ENCODE measurements at places on chromosomes 2 and 18. TPM values are rescaled to one million over a fixed set of nuclear protein-coding genes. Genes with fewer than 3 reads are reported as not detected.

The RESP18 gene
- total RNA-seq, result not detected

The FSIP2 gene
- 22.1 TPM for total RNA-seq

The DYNAP gene
- not detected for total RNA-seq

The NPHP1 gene
- 6.4 TPM for total RNA-seq

The UGT1A1 gene
- total RNA-seq, result 4.9 TPM

The APOB gene
- total RNA-seq, result 0.47 TPM

The LYPD6 gene
- total RNA-seq, result 2.2 TPM

The IL1RN gene
- total RNA-seq, result 0.76 TPM

The LHCGR gene
- not detected for total RNA-seq

The MIB1 gene
- total RNA-seq, result 45.1 TPM

DNA sequence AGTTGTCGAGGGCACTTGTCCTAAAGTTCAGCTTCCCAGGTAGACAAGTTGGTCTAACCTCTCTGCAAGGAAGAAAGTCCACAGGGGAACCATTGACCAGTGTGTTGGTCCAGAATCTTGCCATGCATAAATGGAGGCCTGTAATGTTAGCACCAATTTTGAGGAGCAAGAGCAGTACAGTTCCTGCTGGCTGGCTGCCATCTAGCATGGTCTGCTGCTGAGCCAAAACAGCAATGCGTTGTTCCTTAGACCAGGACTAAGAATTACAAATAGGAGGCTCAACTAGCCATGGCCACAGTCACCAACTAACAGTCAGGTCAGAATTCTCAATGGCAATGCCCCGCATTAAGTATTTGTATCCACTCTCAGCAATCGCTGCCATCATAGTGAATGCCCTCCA lies 72.8 kb upstream of the WIPF1 start:
- DNase-seq, result no peak

GRCh38 chr2:118576109-118576855 lies 271.2 kb downstream of the EN1 start:
- no peak for DNase-seq

DNA sequence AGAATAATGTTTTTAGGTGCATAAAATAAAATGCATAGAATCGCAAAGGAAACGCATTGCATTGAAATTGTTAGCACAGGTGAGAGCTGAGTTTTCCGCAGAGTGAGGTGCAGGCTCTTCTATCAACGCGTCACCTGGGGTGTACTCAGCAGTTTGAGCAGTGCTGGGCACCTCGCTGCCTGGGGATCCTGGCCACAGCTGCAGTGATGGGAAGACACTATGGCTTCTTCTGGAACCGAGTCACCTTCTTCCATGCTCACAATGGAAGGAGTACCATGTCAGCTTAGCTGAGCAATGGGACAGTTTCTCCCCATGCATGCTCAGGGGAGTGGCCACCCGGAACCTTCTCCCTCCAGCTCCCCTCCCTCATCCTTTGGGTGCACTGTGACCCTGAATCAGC lies 95.4 kb upstream of the OTOS start:
- no peak for DNase-seq

- DNase-seq, result no peak
These were observed 181.5 kb upstream of the ITGA4 start for GRCh38 chr2:181275643-181276070.

DNA sequence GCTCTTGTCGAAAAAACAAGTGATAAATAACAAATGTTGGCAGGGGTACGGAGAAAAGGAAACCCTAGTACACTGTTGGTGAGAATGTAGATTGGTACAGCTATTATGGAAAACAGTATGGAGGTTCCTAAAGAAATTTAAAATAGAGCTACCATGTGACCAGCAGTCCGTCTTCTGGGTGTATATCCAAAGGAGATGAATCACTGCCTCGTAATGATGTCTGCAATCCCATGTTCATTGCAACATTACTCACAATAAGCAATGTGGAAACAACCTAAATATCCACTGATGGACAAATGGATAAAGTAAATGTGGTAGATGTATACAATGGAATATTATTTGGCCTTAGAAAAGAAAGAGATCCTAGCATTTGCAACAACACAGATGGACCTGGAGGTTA lies 50.6 kb downstream of the SLC16A14 start:
- DNase-seq, result no peak

- no peak for DNase-seq
These were observed 16.4 kb downstream of the MAP3K19 start for GRCh38 chr2:135030826-135031225.

GRCh38 chr18:42915299-42915698 lies 200.2 kb downstream of the RIT2 start:
- no peak for DNase-seq

- DNase-seq, result no peak
These were observed 32.3 kb downstream of the ITSN2 start for GRCh38 chr2:24328010-24328409.

DNA sequence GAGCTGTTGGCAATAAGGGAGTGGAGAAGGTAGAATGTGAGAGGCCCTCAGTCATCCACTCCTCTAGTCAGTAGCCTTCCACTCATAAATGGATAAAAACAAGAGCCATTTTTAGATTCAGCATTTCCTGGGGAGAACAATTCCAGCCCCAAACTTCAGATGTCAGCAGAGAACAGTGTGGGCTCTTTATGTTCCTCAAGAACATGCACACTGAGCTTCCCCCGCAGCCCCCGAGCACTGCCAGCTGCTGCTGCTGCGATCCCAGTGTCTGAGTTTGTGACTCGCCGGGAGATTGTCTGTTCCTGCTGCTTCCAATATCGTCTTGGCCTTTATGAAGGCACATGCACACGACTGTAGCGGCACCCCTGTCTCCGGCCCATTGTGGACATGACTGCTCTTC lies 143.7 kb upstream of the CTNNA2 start:
- no peak for DNase-seq

- DNase-seq, result no peak
These were observed 238.5 kb downstream of the DYSF start for GRCh38 chr2:71691747-71692441.

- no peak for DNase-seq
These were observed 207.5 kb downstream of the LRRTM4 start for GRCh38 chr2:77314721-77315120.

DNA sequence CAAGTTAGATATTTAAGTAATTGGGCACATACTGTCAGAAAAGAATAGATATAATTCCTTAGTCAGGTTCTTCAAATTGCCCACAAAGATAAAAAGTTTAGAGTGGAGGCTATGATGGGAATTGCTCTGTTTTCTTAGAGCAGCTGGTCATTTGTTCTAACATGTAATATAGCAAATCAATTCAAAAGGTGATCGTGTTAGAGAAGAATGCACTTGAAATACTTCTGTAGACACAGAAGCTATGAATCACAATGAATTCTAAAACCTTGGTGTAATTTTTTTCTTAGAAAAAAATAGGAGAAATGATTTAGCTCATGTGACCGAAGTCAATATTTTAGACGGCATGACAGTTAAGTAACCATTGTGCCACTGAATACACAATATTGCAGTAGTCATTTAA lies 918.1 kb upstream of the LRATD1 start:
- DNase-seq, result no peak

GRCh38 chr2:235951982-235952381 lies 216.2 kb downstream of the GBX2 start:
- no peak for DNase-seq

GRCh38 chr18:22214731-22215528 lies 45.5 kb downstream of the GATA6 start:
- no peak for DNase-seq

- no peak for DNase-seq
These were observed 26.9 kb downstream of the CENPO start for GRCh38 chr2:24820175-24820513.

DNA sequence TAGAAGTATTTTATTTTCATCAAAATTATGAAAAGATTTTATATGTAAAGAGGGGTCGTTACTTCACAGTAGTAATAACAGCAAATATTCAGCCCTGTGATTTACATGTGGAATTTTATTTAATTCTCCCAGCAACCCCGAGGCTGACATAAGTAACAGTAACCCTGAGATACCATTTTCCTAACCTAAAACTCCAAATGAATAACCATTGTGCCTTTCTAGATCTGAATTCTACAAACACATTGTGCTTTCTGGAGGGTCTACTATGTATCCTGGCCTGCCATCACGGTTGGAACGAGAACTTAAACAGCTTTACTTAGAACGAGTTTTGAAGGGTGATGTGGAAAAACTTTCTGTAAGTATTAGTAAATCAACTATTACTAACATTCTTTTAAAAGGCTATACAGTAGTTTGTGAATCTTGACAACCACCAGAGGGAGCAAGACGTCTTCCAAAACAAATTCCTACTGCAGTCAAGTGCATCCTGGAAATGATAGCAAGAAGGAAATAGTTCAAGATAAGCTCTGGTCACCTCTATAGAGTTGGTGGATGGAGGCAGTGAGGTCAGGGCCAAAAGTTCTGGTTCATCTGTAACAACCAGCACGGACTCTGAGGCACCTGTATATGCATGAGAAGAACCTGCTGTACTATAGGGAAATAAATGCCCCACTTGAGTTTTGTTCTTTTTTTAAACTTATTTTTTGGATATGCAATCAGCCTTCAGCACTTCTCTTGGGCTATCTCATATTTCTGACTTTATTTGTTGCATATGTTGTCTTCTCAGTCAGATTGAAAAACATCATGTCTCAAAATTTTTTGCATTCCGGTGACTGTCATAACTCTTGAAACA lies 37.4 kb downstream of the ACTR2 start:
- DNase-seq, result no peak

DNA sequence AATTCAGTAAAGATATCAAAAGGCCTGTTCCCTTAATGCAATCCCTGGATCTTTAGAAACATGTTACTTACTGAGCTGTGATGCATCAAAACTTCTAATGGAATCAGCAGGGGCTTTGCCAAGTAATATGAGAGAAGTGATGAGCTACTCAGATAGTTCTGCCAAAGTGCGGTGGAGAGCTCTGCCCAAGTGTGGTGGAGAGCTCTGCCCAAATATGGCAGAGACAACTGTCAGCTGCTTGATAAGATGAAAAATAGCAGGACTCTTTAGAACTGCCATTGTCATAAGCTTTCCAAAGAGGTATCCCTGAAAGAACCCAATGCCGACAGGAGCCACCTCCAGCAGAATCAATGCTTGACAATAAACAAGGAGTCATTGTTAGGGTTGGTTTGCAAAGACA lies 167.9 kb upstream of the SLC39A10 start:
- DNase-seq, result no peak

- no peak for DNase-seq
These were observed 27.8 kb upstream of the NETO1 start for GRCh38 chr18:72895548-72895947.

DNA sequence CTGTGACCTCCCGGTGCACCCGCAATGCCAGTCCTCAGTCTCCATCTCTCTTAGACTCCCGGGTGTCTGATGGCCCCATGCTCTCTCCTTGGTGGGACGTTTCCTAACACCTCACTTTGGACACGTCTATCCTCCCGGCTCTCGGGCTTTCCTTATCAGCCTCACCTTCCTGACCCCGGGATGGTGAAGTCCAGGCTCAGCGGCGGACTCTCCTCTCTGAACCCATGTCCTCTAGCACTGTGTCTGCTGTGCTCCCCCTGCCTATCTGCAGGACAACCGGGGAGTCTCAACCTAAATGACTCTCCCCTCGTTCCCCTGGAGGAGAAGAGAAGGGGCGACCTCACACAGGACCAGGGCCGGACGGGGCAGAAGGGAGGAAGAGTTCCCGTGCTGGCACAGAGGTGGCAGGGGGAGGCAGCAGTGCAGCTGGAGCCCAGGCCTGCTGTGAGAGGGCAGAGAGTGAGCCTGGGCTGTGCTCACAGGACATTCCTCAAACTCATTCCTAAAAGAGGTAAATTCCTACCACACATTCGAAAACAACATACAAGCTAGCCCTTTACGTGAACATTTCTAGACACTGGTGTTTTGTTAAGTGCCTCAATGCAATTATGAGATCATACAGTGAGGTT lies 41.9 kb downstream of the MBP start:
- no peak for DNase-seq

GRCh38 chr2:147714582-147714981 lies 130.2 kb upstream of the ACVR2A start:
- DNase-seq, result no peak

DNA sequence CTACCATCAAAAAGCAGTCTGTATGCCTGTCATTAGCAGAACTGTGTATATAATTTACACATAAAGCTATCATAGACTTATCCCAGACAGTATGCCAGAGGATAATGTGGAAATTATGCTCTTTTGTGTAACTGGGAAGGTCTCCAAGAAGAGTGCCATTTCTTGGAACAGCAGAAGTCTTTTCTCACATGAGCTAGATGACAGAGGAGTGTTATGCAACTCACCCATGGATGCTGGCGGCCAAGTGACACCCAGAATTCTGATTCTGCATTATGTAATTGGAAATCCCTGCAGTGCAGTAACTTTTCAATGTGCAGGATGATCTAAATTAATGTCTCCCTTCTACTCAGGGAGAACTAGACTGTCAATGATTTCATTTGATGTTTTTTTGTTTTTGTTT lies 160.0 kb downstream of the UBE2E3 start:
- DNase-seq, result no peak

DNA sequence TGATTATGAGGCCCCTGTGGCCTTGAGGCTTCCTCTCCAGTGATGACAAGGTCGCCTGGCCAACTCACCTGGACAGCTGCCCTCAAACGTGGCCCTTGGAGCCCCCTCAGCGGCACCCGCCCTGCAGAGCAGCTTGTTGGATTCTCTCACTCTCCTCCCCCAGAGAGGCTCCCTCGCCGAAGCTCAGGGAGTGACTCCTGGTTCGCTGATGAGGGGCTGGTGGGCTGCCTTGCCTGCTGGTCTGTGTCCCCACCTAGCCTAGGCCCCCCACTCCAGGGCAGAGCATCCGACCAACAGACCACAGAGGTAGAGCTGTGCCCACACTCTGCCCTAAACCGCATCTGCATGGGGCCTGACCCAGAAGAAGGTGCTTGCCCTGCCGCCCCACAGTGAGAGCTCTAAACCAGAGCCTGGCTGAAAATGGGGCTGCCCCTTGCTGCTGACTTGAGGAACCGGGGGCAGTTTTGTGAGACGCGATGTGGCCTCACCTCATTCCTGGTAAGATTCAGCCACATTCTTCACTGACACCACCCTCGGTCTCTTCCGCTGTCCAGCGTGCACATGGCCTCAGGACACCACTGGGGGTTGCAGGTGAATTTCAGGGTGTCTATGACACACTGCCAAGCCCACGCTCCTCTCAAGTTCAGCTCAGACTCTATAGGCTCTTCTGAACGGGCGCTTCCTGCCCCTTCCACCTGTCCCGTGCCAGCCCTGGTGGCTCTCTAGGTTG lies 131.6 kb downstream of the CABLES1 start:
- no peak for DNase-seq

DNA sequence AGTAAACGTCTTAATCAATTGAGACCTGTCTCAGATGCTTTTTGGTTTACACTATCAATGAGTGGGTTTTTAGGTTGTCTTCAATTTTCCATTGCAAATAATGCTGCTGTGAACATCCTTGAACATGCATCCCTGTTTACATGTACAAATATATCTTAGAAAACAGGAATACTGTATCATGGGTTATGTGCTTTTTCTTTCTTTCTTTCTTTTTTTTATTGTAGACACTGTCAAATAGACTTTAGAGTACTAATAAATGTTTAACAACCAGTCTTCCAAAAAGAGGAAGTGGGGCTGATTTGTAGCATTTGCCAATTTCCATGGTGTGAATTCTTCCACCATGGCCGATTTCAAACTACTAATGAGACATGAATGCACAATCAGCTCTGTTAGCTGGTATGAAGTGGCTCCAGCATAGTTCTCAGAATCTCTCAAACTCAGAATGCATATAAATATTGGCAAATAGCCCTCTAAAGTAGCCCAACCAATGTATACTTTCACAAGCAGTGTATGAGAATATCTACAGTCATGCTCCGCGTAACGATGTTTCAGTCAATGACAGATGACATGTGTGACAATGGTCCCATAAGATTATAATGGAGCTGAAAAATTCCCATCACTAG lies 50.3 kb upstream of the B3GNT2 start:
- DNase-seq, result no peak
